Hypothalamus (tissue), 51 donors: ENCODE measurements at places on chromosomes 12 and 14.

GRCh38 chr12:48527891-48528670 is 2.6 kb downstream of the OR8S1 start:
- DNase-seq = no peak

DNA sequence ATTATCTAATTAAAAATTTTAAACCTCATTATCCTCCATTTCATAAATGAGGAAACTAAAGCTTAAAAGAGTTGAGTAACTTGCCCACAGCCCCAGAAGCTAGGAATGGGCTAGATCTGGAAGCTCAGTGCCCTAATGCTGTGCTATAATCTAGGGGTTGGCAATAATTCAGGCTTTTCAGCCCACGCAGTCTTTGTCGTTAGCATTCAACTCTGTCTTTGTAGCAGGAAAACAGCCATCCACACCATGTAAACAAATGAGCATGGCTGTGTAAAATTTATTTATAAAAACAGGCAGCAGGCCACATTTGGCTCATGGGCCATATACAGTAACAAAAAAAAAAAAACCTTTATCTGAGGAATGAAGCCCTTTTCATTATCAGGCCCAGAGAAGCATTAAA is 92.4 kb upstream of the OVCH1 start:
- no peak for DNase-seq

- no peak for DNase-seq
Observed at GRCh38 chr12:131675126-131676080, 35.5 kb upstream of the SFSWAP start.

- DNase-seq = no peak
Observed at GRCh38 chr14:96136371-96137005, 68.2 kb upstream of the BDKRB2 start.

DNA sequence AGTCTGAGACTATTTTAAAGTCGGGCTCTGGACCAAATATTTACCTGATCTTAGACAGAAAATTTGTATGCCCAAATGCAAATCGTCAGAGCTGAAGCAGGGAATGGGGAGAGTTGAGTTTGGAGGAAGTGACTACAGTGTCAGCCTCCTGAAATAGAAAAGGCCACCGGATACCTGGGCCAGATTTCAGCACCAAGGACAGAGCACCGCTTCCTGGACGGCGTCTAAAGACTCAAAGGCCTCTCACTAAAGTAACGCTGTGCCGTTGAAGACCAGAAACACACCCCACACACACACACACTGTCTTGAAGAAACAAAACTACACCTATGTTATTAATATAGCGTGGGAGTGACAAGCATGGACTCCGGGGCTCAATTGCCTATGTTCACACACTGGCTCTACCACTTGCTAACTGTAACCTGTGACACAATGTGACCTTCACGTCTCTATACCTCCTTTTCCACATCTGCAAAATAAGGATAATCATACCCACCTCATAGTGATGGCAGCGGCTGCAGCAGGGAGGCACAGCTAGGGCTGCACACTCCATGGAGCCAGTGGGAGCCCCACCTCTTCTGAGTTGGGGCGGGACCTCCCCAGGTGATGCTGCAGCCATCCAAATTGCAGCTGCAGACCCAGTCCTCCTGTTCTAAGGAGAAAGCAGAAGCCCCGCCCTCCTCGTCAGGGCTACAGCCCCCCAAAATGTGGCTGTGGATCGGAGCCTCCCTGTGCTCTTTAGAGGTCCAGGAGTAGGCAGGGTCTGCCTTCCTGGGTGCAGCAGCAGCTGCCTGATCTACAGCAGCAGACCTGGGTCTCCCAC is 35.6 kb downstream of the KRT76 start:
- no peak for DNase-seq
